ENCODE measurements at places on chromosomes 2 and 18. TPM values are rescaled to one million over a fixed set of nuclear protein-coding genes. Genes with fewer than 3 reads are reported as not detected.

The ADRA2B gene
- total RNA-seq, result not detected

DNA sequence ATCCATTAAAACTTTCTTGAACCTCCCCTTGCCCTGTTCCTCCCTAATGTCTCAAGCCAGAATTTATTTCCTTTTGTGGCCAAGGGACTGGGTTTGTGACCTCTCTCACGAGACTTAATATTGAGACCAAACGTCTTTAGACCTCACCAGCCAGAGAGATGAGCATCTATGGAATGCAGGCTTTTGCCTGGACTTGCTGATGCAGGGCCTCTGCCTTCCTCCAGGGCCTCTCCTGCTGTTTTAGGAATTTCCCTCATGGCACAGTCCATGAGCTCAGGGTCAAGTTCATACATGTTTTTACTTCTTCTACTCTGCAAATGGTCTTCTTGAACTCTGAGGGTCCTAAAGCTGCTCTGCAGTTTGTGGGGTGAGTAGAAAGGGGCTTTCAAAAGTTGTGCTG, 22.3 kb downstream of the IL1B start:
- no peak for DNase-seq

GRCh38 chr18:47901624-47902362, 28.7 kb downstream of the SMAD2 start:
- DNase-seq, result no peak

- DNase-seq, result peak; percentile 6
Measured at GRCh38 chr18:67896451-67896850, 379.9 kb upstream of the DSEL start.

DNA sequence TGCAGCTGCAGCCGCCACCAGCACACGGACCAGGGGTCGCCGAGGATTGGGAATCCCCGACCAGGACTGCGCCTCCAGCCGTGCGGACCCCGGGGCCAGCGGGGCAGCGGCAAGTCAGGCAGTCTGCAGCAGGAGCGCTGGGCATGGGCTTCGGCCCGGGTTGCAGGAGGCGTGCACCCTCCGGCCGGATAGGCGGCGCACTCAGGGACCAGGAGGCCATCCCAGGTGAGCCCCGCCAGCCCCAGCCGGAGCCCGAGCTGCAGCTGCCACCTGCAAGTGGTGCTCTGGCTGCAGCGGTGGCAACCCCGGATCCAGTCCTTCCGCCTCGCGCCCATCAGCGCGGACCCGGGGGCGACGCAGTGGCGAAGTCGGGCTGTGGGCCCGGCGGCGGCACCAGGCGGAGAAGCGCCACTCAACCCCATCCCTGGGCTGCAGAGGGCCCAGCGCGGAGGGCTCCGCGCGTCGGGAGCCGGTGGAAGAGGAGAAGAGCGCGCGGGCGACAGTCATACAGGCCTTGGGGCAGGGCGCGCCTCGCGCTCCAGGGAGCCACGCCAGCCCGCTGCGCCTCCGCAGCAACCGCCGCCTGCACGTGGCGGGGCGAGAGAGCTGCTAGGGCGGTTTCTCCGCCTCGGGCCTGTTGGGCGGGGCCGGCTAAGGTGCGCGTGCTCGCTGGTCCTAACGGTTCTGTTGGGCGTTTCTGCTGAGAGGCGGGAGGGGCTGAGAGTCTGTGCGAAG, 73.8 kb downstream of the RPIA start:
- peak; percentile 13 for DNase-seq

The CERKL gene
- not detected for total RNA-seq

DNA sequence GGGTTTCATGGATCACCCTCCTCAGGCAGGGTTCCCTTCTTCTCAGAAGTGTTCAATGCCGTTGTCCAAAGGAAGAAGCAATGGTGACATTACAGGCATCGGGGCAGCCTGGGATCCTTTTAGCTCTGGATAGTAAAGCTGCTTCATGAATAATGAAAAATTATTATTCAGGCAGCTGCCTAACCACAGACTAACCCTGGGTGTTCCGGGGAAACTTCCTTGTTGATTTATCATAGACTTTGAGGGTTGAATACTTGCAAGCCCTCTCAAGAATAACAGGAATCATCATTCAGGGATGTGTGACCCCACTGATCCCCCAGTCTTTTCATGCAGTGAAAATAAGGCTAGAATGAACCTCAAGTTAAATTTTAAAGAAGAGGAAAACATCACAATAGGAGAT, 419.4 kb downstream of the MEIS1 start:
- DNase-seq, result no peak

The KCNS3 gene
- 2.4 TPM for total RNA-seq

GRCh38 chr2:17058772-17059402, 393.3 kb upstream of the CYRIA start:
- DNase-seq, result no peak

DNA sequence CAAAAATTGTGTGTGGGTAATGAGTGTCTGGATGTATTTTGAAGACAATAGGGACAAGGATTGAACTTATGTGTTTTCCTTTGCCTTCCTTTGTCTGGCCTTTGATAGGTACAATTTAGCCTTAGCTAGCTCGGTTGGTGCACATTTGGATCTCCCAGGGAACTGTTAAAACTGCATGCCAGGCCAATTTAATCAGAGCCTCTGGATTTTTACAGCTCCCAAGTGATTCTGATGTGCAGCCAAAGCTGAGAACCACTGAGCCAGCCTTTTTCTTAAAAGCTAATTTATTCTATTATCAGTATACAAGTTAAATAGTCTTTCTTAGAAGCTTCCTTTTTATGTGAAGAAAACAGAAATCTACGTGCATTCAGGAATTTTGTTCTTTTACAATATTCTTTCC, 25.0 kb downstream of the PLEK start:
- no peak for DNase-seq

The RAPGEF4 gene
- 8.8 TPM for total RNA-seq

The GNAL gene
- total RNA-seq, result 0.65 TPM
